Dorsolateral prefrontal cortex (tissue), 122 donors: ENCODE measurements at places on chromosomes 11 and 22. TPM values are rescaled to one million over a fixed set of nuclear protein-coding genes. Genes with fewer than 3 reads are reported as not detected.

GRCh38 chr11:34605481-34606325 is 15.2 kb upstream of the EHF start:
- no peak for DNase-seq

NCF4 gene
- 2.4 TPM for total RNA-seq

DNA sequence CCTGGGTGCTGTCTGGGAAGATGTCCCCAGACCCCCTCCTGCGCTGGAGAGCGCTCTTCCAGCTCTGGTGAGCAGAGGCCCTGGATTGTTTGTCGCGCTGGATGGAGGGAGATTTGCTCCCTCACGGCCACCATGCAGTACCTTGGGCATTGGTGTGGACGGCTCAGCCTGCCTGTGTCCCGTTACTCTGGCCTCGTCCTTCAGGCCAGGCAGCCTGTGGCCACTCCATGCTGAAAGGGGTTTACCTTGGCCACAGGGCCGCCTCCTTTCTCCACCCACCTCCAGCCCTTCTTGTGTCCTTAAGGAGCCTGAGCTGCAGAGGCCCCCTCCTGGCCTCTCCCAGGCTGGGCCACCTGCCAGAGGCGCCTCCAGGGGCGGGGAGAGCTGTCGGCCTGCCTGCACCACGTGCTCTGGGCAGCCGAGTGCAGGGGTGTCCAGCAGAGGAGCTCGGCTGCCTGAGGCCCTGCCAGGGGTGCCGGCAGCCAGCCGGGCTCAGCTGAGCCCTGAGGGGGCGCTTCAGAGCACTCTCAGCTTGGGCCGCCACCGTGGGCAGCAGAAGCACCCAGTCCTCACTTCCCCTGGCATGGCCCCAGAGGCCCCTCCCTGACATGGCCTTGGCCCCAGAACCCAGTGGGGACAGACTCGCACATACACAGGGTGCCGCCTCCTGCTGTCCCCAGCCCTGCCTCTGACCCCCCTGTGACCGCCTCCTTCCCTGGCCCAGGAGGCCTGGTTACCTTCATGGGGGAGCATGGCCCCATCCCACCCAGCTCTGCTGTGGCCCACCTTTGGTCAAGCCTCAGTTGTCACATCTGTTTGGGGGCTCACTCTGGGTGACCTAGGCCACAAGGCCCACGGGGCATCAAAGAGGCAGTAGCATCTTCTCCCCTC is 3.4 kb downstream of the CCND1 start:
- no peak for DNase-seq

TALDO1 gene
- total RNA-seq = 99.3 TPM
